Daoy (cell line): ENCODE measurements at places on chromosomes 12 and 14. TPM values are rescaled to one million over a fixed set of nuclear protein-coding genes. Genes with fewer than 3 reads are reported as not detected.
A peak's percentile ranks its signal among the peaks of the same experiment; 100 is the strongest.

GRCh38 chr12:3125674-3126073 is 48.5 kb downstream of the TSPAN9 start:
- DNase-seq: no peak

GRCh38 chr12:100733817-100734593 is 60.6 kb upstream of the ANO4 start:
- peak; percentile 33 for DNase-seq

DNA sequence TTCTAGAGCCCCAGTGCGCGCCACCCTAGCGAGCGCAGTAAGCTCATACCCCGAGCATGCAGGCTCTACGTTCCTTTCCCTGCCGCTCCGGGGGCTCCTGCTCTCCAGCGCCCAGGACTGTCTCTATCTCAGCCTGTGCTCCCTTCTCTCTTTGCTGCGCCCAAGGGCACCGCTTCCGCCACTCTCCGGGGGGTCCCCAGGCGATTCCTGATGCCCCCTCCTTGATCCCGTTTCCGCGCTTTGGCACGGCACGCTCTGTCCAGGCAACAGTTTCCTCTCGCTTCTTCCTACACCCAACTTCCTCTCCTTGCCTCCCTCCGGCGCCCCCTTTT is 791 bp downstream of the TMEM233 start:
- DNase-seq: peak; percentile 69

KRT8 gene
- total RNA-seq: 107 and 111 TPM in 2 replicates

- no peak for DNase-seq
These were observed 106.2 kb downstream of the ANO4 start for GRCh38 chr12:100900808-100901207.
